ENCODE measurements at places on chromosomes 4 and X.

DNA sequence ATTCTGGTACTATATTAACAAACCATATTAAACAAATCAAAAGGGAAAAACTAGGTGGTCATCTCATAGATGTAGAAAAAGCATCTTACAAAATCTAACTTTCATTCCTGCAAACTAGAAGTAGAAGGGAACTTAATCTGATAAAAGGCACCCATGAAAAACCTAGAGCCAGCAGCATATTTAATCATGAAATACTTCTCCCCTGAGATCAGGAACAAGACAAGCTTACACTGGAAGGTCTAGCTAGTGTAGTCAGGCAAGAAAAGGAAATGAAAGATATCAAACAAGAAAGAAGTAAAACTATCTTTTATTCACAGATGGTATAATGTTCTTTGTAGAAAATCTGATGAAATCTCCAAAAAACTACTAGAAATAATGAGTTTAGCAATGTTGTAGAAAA is 41.2 kb downstream of the ATP10D start:
- DNase-seq, result no peak

DNA sequence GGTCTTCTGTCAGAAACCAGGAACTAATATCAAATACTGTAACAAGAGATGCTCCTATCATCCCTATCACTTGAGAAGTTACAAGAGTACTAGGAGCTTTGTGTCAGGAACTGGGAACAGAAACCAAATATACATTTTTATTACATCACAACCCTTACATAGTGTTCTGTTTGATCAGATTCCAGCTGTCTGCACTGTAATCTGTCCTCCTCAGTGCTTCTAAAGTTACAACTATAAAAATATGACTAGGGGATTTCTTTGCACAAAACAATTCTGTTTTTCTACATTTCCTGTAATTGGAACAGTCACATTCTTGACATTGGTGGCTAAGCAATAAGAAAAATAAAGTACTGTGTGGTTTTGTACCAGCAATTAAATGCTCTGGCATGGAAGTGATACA is 686.0 kb downstream of the PDHA2 start:
- DNase-seq, result no peak

DNA sequence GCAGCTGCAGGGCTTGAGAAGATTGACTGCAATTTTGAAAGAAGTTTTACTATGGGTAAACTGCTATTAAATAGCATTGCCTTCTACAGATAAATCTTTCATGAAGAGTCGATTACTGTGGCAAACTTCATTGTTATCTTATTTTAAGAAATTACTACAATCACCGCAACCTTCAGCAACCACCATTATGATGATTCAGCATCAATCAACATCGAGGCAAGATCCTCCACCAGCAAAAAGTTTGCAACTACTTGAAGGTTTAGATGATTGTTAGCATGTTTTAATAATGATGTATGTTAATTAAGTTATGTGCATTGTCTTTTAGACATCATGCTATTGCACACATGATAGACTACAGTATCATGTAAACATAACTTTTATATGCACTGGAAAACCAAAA is 1511.0 kb downstream of the FSTL5 start:
- DNase-seq, result no peak

DNA sequence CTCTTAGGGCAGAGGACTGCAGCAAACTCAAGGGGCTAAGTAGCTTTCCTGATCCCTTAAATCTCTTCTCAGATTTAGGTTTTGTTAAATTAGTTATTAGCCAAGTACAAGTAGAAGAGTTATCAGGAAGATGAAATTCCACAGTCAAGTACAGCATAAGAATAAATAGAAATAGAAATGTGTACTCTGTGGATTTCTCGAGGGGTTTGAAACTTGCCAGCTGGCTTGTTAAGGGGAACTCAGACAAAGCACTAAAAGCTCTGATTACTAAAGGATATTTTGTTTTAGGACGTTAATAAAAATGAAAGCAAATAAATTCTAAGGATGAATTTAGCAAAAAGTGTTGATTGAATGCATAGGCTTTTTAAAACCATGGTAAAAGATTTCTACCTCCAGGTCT is 654.6 kb downstream of the RAPGEF2 start:
- no peak for DNase-seq

DNA sequence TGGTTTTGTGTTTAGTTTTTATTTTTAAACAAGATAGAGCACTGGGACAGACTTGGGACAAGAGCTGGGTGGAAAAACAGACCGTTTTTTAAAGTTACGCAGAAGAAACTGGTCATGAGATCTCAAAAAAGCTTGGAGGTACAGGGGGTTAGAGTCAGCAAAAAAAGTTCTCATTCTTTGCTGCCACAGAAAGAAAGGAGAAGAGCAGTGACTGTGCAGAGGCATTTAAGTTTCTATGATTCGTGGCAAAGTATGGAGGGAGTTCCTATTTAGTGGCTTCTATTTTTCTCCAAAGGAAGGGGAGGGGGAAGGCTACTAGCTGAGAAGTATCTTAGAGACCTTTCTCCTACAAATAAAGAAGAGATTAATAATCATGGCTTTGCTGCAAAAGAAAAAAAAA is 68.3 kb downstream of the MANBA start:
- no peak for DNase-seq

- DNase-seq, result no peak
Measured at GRCh38 chr4:88143504-88143903, 14.9 kb downstream of the ABCG2 start.

DNA sequence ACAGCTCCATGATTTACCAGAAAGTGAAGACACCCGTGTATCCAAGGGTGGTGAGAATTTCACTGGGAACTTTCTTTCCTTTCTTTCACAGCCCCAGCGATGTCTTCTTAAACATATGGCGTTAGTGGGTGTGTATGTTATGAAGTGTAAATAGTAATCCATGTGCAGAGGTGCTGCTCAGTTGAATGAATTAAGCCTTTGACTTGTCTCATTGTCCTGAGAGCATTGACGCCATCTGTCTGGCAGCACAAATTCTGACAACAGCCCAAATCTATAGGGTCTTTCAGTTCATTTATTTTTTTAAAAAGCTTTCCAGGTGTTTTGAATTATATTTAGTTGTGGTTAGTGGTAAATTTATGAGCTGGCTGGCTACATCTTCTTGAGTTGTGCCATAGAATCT is 69.4 kb downstream of the CLCN5 start:
- no peak for DNase-seq
